Right kidney (tissue), 9 donors: ENCODE measurements at places on chromosomes 5 and 9.
A peak's percentile ranks its signal among the peaks of the same experiment; 100 is the strongest.

DNA sequence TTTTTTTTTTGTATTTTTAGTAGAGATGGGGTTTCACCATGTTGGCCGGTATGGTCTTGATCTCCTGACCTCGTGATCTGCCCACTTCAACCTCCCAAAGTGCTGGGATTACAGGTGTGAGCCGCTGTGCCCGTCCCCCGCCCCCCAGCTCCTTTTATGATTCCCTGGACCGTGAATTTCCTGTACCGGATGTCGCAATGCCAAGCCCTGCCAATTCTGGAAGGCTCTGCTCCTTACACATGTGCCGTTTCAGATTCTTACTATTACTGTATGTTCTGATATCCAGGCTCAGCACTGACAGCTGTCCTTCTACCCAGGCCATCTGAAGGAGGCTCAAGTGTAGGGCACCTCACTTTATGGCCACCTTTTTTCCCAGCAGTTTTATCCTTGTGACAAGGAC, 100.1 kb downstream of the PLCXD3 start:
- DNase-seq, result no peak

DNA sequence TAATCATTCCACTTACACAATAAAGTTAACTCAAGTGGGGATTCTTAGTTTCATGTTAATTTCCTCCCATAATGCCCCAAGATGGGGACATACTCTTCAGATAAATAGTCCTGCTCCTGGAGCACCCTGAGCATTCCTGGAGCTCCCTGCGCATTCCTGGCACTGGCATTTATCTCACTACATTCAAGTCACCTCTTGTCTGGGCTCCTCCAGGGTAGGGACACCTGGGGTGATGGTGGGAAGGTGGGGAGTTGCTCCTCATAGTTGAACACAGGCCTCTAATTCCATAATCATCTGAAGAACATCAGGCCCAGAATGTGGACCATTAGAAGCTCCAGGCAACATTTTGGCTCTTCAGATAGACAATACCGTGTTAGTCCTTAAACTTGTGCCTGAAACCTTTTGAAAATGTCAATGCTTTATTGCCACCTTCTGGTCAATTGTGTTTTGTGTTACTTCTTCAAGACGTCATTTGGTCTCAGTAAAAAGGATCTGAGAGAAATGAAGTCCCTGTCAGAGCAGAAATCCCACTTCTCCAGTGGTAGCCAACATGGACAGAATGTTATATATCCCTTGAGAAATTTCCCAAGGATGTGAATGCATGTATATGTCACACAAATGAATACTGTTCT, 14.2 kb upstream of the AGGF1 start:
- DNase-seq, result no peak

GRCh38 chr5:133950821-133951612, 17.4 kb downstream of the C5orf15 start:
- no peak for DNase-seq

DNA sequence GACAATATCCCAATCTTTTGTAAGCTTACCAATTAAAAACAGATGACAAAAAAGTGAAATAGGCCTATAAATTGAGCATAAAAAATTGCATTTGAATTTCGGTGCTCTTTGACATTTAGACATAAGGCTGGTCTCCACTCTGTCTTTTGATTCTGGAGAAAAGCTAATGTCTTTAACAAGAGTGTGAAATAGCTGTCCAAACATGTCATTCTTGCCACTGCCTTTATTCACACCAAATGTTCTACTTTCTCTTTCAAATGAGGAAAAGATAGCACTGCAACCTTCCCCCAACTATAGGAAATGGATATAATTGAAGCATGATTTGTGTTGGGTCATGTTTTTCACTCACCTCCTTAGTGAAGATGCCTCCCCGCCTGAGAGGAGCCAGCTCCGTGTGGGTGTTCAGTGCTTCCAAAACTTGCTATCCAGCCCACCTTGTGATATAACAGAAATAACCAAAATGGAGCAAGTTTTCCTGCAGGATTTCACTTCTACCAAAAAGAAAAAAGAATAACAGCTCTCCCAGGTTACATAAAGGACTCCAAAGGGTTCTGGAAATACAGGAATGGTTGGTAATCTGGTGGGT, 55.2 kb upstream of the STK32A start:
- no peak for DNase-seq

DNA sequence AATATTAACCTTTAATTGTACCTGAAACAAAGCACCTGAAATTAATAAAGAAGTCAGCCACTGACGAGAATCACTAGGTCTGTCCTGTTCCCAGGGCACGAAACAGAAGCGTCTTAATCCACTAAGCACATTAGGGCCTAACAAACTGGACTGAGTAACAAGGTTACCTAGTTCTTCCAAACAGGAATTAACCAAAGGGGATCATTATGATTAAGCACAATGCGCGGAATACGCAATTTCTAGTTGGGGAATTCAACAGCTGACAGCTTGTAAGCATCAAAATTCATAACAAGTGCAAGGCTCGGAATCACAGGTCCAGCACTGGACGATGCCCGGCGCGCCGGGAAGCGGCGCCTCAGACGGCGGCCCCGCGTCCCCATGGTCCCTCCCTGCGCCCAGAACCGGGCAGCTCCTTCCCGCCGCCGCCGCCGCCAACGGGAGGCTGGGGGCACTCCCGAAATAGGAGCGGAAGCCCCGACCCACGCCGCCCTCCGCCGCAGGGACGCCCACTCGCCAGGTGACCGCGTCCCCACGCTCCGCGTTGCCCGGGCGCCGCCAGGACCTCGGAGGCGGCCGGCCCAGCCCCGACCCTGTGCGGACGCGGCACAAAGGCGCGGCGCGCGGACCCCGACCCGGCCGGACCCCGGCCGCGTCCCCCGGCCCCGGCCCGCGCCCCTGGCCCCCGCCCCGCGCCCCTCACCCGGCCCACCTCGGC, 898 bp downstream of the CAMSAP1 start:
- DNase-seq, result peak; percentile 70

GRCh38 chr5:59919484-59919883, 26.0 kb upstream of the PDE4D start:
- no peak for DNase-seq

DNA sequence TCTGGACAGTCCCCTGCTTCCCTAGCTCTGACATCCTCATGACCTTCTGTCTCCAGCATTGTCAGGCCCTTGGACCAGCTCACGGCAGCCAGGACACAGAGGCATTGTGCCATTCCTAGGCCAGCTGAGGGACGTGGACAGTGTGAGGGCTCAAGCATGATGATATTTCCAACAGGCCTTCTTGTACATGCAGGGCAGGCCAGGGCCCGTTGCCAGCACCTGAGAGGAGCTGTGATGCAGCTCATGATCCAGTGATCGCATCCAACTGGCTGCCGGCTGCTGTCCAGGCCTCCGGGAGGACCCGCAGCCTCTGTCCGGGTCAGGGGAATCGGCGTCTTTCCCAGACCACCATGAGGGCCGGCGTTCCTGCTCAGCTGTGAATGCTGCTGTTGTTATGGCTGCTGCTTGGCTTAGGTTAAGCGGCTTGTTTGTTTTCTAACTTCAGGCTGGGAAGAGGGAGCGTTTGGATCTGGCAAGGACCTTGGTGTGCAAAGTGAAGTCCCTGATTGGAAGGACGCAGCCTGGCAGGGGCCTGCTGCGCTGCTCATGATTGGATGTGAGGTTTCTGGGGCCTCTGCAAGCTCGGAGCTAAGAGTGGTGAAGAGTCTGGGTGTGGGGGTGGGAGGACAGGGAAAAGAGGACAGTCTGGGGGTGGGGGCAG, 53.8 kb downstream of the PDZD2 start:
- no peak for DNase-seq

DNA sequence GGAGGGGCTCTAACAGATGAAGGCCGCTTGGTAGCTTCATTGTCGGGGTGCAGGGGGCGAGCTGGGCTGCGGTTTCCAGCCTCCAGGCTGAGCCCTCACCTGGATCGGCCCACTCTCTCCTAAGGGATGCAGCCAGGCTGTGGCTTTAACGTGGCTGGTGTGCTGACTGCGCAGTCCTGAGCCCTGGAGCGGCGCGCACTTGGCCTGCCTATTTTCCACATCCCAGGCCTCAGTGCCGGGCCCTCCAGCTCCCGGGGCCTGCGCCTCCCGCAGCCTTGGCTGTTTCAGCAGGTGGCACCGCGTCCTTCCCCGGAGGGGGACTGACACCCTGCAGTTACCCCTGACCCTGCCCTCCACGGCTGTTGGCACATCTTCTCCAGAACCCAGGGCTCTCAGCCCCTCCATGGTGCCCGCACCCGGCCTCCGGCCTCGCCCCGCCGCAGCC, 1.4 kb downstream of the RNU6ATAC start:
- DNase-seq, result no peak

GRCh38 chr5:122484103-122484502, 172.1 kb downstream of the SNCAIP start:
- DNase-seq, result no peak

DNA sequence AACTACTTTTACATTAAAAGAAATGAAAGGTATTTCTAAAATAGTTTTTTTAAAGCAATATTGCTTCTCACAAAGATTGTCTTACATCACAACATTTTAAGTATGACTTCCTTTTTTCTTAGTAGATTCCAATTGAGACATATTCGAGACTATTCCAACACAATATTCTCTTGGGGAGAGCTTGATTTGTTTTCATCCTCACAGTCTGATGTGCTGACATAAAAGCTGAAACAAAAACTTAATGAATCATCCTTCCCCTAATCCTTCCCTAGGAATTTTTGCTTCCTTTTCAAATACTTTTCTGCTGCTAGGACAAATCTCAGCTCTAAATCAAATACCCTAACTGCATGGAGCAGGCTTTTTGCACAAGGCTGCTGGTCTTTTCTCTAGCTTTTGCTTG, 245.8 kb upstream of the MAP3K1 start:
- no peak for DNase-seq

DNA sequence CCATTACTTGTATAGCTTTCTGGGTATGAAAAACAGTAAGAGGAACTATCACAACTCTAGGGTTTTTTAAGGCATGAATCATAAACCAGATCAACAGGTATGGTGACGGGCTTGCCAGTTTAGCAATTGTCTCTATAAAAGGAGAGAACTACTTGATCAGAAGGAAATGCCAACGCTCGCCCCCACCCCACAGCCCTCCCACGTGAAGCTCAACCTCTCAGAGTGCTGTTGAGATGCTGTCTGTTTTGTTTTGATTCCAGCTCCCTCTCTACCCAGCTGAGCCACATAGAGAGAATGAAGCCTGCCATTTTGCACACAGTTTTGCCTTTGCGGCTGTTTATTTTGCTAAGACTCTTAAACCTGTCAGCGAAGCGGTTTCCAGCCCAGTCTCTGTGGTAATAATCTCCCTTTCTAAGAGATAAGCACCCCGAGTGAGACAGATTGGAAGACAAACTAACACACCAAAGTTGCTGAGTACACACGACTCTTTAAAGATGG, 257.9 kb upstream of the ANKRD55 start:
- DNase-seq, result no peak

DNA sequence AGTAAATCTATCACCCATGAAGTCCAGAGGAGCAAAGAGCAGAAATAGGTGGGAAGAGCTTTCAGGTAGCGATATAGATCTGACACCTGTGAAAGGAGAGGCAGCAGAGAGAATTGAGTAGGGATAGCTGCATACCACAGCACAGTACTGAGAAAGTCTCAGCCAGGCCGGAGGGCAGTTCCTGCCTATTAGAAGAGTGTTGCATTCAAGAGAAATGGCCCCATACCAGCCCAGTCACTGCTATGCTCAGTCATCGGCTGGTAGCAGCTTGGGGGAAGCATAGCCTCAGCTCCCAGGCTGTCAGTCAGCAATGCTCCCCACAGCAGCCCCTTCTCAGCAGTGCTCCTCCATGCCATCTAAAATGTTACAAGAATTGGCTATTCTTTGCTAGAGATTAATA, 285.1 kb upstream of the CDH6 start:
- DNase-seq, result no peak

GRCh38 chr9:22650946-22651345, 204.3 kb downstream of the DMRTA1 start:
- DNase-seq, result no peak

- DNase-seq, result no peak
Observed at GRCh38 chr5:26553079-26553478, 485.3 kb downstream of the CDH9 start.

DNA sequence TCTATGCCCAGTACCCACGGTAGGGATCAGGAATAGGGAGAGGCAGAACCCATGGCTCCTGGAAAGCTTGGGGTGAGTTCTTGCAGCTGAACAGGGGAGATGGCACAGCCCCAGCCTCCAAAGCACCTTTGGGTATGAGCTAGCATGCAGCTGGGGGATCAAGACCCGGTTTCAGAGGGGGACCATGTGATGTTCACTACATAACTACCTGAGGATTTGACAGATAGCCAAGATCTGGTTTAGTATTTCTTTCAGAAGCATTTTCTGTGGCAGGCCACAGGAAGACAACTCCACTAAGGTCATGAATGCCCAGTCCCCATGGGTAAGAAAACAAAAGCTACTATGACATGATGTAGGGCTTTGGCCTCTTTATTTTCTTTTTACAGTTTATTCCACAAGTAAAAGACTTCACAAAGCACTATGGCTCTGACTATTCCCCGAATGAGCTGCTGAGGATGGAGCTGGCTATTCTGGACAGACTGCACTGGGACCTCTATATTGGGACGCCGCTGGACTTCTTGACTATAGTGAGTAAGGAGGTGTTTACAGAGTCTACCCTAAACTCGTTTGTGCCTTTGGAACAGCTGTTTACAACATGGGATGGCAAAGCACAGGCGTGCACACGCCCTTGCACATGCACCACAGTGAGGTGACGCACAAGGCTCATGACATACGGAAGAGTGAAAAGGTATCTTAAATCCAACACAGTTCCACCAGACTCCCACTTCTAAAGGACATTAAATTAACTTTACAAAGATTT, 3.4 kb downstream of the CCNI2 start:
- DNase-seq, result no peak

GRCh38 chr5:65938256-65938655, 11.9 kb downstream of the ERBIN start:
- no peak for DNase-seq
